ENCODE measurements at places on chromosomes 12 and 14.

- no peak for DNase-seq
Measured at GRCh38 chr12:96075560-96075959, 40.2 kb upstream of the LTA4H start.

- no peak for DNase-seq
Measured at GRCh38 chr14:46818147-46818546, 166.6 kb upstream of the RPL10L start.

DNA sequence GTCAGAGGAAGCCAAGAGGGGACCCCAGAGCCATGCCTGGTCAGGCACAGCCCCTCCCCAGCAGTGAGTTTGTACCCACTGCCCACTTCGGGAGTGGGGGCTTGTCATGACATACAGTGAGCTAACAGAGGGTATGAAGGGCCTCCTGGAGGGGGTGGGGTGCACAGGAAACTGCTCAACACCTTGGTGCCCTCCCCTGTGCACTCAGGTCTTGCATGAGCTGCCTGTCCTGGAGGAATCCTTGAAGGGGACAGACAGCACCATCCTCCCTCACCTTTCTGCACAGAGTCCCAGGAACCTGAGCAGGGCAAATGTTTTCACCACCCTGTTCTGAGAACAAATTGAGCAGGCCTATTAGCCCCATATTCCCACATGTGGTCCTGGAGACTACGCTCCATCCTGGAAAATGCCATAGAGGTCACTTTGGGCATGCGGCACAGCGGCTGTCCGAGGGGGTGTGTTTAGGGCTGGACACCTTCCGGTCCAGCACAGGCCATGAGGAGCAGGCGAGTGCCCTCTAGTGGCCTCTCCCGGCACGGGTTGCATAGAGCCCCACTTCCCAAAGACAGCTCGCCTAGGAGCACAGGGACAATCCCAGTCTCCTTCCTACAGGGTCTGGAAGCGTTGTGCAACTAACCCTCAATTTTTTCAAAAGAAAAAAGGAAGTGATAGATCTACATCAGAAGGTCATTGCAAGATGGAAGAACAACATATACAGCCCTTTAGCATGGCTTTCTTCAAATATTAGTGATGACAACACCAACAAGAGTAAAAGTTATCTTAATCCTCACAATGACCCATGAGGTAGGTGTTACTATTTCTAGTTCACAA lies 31.9 kb upstream of the ZFP36L1 start:
- DNase-seq: peak; percentile 68

DNA sequence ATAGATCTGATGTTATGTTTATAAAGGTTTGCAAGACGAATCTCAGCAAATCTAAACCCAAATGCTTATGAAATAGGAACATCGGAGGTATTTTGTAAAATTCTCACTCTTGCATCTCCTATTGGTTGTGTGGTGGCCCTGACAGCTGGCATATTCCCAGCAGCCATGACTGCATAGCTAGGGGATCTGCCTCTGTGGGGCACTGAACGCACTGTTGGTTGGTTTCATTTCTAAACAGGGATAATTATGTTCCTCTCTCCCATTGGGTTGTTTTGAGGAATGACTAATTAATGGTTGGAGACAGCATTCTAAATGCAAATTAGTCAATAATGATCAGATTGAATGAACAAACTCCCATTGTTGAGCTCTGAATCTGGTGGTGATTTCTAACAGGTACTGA lies 2.7 kb upstream of the BEST3 start:
- DNase-seq: no peak

- no peak for DNase-seq
Measured at GRCh38 chr12:108175310-108175709, 46.2 kb downstream of the WSCD2 start.

DNA sequence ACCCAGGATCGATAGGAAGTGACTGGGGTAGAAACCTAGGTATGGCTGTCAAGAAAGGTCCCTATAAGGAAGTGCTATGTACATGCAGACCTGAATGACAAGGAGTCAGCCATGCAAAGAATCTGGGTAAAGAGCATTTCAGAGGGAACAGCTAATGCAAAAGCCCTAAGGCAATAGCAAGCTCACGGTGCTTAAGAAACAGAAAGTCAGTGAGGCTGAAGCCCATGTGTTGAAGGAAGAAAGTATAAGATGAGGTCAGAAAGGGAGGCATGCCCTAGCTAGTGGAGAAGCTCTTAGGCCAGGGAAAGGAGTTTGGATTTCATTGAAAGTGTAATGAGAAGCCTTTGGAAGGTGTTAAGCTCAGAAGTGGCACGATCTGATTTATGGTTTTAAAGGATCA lies 6.0 kb upstream of the ADCY6 start:
- DNase-seq: no peak

- no peak for DNase-seq
Measured at GRCh38 chr14:92225731-92226130, 97.2 kb upstream of the SLC24A4 start.

DNA sequence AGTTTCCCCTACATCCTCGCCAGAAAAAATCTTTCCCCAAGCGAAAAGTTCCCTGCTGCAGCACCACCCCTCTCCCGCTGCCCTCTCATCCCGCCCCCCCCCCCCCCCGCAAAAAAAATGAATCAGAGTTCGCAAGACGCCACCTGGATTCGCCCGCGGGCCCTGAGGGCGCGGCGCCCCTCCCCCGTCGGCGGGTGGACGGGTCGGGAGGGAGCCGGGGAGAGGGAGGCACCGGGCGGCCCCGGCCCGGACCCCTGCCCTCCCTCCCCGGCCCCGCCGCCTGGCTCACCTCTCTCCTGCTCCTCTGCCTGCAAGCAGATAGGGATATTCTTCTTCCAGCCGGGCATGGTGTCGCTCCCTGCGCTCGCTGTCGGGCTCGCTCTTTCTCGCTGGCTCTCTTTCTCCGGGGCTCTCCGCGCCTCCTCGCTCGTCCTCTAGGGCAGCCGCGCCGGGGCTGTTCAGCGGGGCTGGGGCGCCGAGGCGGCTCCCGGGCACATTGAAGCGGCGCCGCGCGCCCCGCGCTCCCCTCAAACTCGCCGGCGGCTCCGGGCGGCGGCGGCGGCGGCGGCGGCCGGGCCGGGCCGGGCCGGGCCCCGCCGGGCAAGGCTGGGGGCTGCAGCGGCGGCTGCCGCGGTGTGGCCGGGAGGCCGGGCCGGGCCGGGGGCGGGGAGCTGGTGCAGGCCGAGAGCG lies 200.3 kb upstream of the CAND1 start:
- no peak for DNase-seq

GRCh38 chr12:89862511-89863445 lies 154.1 kb upstream of the ATP2B1 start:
- DNase-seq: no peak

GRCh38 chr14:92841930-92842329 lies 47.8 kb downstream of the GOLGA5 start:
- DNase-seq: no peak

DNA sequence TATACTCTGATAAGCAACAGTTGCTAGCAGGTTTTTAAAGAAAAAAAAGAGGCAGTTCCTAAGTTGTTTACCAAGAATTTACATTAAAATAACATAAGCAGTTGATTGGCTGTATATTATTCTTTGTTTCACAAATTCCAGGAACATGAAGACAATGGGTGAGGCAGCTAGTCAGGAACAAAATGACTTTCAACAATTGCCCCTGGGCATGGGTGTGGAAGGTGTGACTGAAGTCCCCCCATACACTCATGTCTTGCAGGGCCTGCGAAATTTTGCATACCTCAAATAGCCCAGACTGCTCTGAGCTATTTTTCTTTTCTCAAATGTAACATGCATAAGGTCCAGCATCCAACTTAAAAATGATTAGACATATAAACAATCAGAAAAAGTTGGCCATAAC lies 267.2 kb upstream of the DIO3 start:
- DNase-seq: no peak

GRCh38 chr12:131984334-131984733 lies 34.6 kb downstream of the EP400 start:
- no peak for DNase-seq

DNA sequence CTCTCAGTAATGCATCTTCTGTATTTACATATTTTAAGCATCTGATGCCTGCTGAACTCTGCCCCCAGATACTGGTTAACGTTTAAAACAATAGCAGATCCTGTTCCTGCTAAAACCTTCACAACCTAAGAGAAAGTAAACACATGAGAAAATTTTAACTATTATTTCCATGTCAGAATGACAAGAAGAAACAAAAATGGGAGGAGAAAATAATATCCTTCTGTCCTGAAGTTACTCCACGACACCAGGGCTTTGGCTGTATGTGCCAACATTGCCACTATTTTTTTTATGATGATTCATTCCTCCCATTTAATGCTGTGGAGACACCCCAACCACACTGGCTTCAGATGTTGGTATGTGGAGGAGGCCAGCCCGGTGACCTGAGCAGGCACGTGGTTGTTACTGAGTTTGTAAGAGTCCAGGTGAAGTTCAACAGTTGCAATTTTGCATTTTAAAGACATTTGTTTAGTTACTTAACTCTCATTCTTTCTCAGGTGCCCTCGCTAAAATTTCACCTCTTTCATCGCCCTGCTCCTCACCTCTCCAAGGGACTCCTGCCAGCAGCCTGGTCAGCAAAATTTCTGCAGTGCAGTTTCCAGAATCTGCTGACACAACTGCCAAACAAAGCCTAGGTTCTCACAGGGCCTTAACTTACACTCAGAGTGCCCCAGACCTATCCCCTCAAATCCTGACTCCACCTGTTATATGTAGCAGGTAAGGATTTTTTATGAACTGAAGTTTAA lies 65.5 kb upstream of the SLCO1C1 start:
- DNase-seq: peak; percentile 3

DNA sequence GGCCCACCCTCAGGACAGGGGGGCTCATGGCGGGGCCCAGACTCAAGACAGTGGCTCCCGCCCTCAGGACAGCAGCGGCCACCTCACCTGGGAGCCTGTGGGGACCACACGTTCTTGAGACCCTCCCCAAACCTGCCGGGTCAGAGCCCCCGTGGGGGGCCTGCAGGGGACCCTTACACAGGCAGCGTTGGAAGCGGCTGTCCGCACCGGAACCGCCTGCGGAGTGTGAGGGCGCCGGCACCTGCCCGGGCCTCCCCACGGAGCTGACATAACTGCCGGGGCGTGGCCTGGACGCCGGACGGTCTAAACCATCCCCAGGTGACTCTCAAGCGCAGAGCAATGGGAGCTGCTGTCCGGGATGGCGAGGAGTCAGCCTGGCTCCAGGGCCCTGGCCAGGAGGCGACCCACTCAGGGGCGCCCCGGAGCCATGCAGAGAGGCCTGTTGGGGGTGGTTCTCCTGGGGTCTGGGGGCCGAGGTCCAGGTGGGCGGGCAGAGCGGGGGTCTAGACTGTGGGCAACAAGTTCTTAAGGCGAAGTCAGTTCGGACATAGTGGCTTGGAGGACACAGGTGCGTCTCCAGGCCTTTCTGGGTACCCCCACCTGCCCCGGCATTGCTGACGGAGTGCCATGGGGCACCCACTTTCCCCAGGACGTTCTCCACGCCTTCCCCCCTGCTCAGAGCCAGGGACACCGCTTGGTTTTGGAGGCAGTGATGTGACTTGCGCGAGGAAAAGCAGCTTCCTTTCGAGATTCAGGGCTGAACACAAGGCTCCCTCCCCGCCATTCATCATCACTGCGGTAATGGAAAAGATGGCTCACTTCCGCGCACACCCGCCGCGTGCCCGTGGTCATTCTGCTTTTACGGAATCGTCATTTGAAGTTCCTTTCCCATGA lies 23.2 kb downstream of the GALNT9 start:
- no peak for DNase-seq

GRCh38 chr12:120741476-120742421 lies 16.1 kb downstream of the ACADS start:
- no peak for DNase-seq

DNA sequence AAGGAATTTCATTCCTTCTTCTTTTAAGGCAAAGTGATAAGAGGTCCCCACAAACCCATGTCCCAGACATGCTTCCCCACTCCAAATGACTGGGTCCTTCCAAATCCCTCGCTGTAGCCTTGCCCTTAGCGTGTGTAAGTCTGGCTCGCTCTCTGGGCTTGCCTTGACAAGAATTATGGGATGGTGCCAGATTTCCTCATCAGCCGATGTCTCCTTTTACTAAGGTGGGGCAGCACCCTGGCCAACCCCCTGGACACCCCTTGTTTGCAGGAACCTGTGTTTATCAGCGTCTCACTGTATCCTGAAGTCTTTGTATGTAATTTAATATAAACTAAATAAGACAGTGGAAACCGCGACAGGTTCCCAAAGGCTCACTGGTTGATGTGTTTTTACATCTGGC lies 493.3 kb downstream of the EGLN3 start:
- DNase-seq: no peak

DNA sequence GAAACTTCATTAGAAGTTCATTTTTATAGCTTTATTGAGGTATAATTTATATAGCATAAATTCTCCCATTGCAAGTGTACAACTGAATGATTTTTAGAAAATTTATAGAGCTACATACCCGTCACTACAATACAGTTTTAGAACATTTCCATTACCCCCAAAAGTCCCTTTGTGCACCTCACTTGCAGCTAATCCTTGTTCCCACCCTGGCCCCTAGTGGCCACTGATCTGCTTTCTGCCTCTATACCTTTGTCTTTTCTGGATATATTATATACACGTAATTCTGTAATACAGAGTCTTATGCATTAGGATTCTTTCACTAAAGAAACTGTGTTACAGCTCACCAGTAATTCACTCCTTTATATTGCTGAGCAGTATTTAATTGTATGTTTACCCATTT lies 145.1 kb upstream of the DIO2 start:
- DNase-seq: no peak

- DNase-seq: no peak
Measured at GRCh38 chr12:110339184-110339952, 58.3 kb downstream of the ATP2A2 start.

DNA sequence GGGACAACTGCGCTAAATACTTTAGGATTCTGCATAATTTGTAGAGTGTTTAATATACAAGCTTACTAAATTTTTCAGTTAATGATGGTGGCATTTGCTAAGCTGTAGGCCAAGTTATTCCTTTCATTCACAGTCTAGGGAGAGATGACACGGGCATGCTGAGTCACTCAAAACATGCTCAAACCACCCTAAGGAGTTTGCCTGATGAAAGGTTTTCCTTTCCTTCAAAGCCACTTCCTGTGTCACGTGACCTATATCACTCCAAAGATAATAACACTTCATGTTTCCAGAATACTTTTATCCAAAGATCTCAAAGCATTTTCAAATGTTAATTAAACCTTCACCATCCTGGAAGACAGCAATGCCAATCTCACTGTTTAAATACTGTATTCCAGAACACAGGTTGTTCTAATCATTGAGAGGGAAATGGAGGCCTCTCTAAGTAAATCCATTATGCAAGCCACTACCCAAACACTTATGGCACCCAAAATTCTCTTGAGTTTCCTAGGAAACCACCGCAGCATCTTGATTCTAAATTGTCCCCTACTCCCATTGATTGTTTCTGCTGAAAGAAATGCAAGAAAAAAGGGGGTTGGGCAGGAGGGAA lies 207.0 kb upstream of the CDKN3 start:
- no peak for DNase-seq

- DNase-seq: no peak
Measured at GRCh38 chr12:99146185-99146584, 501.1 kb downstream of the APAF1 start.

GRCh38 chr14:73961192-73961591 lies 11.1 kb downstream of the COQ6 start:
- DNase-seq: no peak
